ENCODE measurements at places on chromosomes 3 and 15. TPM values are rescaled to one million over a fixed set of nuclear protein-coding genes. Genes with fewer than 3 reads are reported as not detected.

Gene KIF23
- total RNA-seq: 0.33 TPM

DNA sequence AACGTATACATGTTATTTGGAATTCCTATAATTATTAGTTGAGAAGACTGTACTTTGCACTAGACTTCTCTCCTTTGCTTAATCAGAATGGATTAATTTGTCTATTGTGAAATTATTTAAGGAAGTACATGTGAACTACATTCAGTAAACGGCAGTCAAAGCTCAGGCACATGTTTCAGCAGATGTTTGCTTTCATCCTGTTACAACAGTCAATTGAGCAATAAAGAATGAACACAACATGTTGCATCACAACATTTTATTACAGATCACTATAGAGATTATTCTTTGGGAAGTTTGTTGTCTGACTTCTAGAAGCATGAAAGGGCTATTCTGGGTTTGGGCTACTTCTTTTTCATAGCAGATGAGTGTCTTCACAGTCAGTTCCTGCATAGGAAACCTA is 39.2 kb downstream of the RAB27A start:
- no peak for DNase-seq

DNA sequence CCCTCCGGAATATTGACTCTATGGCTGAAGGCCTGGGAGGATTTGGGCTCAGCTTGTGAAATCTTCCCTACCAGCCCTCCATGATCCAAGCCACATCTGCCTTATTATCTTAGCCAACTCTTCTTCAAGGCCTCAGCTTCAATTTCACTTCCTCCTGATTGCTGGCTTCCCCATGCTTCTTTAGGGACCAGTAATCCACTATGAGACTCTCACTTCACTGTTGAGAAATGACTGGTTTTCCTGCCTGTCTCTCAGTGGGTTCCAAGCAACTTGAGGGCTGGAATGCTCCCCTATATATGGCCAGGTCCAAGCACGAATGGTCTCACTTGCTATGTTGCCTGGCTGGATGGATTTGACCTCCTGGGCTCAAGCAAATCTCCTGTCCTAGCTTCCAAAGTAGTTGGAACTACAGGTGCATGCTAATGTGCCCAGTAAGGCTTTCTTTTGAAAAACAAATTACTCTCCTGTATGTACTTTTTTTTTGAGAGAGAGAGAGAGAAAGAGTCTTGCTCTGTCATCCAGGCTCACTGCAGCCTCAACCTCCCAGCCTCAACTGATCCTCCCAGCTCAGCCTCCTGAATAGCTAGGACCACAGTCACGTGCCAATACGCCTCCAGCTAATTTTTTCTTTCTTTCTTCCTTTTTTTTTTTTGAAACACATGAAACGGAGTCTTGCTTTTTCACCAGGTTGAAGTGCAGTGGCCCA is 7.9 kb upstream of the PIK3CB start:
- DNase-seq: no peak

- no peak for DNase-seq
These were observed 2.1 kb upstream of the ALDH1A3 start for GRCh38 chr15:100877551-100877950.

GRCh38 chr3:113142476-113142875 is 68.9 kb upstream of the BOC start:
- no peak for DNase-seq

All from dorsolateral prefrontal cortex (tissue), 122 donors.